GM13977 (cell line): ENCODE measurements at places on chromosomes 3 and 15.

- no peak for DNase-seq
These were observed 344.3 kb downstream of the EDEM1 start for GRCh38 chr3:5531741-5532290.

- DNase-seq, result no peak
These were observed 83.4 kb downstream of the CCK start for GRCh38 chr3:42182555-42182954.

- DNase-seq, result peak; percentile 61
These were observed 34.5 kb upstream of the CHST2 start for GRCh38 chr3:143084856-143085731.

GRCh38 chr15:89116404-89116803 lies 28.1 kb downstream of the ABHD2 start:
- DNase-seq, result no peak

DNA sequence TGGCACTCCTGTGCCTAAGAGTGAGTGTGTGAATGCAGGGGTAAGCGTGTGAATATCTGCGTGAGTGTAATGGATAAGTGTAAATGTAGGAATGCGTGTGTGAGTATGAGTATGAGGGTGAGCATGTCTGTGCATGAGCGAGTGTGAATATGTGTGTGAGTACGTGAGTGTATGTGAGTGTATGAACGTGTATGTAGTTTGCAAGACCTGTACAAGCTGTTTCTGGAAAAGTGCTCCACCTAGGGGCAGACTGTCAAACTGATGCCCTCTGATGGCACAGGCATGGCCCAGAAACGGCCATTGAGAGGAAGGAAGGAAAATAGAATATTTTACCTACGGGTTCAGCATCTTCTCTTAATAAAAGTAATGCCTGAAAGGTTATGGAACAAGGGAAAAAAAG lies 24.4 kb upstream of the FRMD4B start:
- peak; percentile 58 for DNase-seq

DNA sequence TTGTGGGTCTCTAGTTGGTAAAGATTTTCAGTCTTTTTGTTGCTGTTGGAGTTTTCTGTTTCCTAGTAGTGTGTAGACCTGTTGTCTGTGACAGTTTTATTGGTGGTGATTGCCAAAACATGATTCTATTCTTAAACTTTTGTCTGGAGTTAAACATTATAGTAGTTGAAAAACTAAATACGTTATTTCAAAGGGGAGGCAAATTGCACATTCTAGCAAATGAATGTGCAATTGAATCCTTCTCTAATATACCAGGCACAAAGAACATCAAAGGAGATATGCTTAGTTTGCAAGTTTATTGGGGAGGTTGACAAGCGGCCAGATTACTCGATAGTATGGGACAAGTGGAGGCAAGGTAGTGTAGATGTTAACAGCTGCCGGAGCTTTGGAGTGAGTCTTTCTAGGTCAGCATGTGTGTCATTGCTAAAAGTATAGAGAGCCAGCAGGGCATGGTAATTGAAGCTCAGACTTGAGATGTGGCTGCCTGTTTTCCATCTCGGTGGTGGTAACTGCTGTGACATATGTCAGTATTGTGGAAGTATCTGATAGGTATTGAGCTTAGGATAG lies 20.6 kb downstream of the CHD2 start:
- DNase-seq, result no peak

- DNase-seq, result peak; percentile 74
These were observed 21.8 kb downstream of the MAP2K5 start for GRCh38 chr15:67564021-67564967.

DNA sequence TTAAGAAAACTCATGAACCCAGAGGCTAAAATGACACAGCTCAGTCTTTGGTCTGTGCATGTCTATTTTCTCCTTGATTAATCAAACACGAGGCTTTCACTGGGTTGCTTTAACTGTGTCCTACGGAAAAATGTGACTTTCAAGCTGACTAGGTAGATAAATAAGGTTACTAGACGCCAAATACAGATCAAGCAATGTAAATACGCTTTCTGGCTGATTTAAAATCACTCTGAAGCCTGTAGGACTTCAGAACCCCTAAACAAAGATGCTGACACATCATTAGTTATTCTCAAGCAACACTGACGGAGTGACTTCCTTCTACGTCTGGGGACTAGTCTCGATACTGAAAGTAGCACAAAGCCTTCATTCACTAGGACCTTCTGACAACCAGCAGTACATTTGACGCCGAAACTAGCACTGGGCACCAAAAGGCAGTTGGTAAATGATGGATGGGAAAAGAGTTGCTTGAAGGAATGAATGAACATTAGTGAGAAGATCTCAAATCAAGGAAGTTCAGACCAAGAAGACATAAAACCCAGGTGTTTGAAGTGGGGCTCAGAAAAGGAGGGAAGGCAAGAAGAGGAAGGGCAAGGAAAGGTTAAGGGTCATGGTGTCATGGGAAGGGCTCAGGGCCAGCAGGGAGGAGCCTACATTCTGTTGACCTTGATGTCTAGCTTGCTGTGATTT lies 67.1 kb upstream of the CDV3 start:
- peak; percentile 67 for DNase-seq

DNA sequence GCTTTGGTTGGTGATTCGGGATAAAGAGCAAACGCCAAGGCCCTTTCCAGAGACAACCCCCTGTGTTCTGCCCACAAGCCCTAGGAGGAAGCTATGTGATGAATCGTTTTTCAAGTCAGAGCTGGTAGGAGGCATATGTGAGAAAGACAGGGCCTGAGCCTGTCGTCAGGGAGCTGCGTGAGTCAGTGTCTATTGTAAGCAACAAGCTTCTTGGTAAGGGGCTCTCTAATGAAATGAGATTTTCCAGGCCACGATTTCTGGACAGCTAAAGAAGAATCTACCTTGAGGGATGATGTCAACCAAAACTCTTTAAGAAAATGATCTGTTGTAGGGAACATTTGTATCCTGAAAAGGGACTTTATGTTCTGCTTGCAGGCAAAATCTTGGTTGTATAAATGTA lies 318.9 kb upstream of the IL12A start:
- DNase-seq, result no peak

DNA sequence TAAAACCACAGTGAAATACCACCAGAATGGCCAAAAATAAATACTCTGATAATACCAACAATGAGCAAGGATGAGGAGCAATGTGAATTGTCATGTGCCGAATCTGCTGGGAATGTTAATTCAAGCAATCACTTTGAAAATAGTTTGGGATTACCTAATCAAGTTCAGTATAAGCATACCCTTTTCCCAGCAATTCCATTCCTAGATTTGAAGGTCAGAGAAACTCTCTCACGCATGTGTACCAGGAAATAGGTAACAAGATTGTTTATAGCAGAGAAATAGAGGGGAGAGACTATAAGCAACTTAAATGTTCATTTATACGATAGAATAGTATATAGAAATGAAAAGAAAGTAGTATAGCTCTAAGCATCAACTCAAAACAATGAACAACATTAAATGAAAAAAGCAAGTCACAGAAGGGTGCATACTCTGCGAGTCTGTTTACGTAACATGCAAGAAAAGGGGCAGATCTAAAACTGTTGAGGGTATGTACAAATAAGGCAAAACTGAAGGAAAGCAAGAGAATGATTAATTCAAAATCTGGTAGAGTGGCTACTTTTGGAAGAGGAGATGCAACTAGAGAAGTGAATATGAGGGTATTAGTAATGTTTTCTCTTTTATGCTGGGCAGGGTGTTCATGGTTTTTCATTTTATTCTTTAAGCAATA lies 27.4 kb downstream of the TMOD3 start:
- no peak for DNase-seq

DNA sequence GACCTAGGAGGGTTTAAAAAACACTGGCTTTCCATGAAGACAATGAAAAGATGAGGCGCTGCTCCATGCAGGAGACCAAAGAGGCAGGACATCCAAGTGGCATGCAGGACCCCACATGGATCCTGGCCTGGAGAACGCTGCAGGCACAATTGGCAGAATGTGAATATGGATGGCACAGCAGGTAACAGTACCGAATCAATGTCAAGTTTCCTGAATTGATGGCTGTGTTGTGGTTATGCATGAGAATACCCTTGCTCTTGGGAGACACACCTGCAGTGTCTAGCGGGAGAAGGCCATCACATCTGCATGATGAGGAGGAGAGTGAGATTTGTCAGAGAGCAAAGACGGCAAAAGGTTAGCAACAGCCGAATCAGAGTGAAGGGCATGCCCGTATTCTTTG lies 74.3 kb upstream of the SEC13 start:
- DNase-seq, result no peak

- DNase-seq, result no peak
These were observed 331.5 kb upstream of the SLCO3A1 start for GRCh38 chr15:91521996-91522395.

- no peak for DNase-seq
These were observed 1.6 kb upstream of the FHIT start for GRCh38 chr3:61252836-61253235.

DNA sequence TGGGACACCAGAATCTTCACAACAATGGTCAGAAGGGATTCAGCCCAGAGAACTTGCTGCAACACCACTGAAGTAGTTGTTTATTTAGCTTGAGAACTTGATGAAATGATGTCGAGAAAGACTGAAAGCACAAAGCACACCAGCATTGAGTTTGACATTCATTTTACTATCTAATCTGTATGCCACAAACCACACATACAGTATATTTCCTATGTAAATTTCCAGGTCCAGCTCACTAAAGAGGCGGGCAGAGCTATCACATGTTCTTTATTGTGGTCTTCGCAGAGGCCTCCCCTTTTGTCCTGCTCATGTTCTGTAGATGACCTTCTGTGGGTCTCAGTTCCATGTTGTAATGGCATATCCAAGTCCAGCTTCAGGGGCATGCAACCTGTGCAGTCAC lies 10.4 kb upstream of the FMN1 start:
- no peak for DNase-seq

GRCh38 chr3:61961900-61962299 lies 400.5 kb downstream of the PTPRG start:
- DNase-seq, result no peak

DNA sequence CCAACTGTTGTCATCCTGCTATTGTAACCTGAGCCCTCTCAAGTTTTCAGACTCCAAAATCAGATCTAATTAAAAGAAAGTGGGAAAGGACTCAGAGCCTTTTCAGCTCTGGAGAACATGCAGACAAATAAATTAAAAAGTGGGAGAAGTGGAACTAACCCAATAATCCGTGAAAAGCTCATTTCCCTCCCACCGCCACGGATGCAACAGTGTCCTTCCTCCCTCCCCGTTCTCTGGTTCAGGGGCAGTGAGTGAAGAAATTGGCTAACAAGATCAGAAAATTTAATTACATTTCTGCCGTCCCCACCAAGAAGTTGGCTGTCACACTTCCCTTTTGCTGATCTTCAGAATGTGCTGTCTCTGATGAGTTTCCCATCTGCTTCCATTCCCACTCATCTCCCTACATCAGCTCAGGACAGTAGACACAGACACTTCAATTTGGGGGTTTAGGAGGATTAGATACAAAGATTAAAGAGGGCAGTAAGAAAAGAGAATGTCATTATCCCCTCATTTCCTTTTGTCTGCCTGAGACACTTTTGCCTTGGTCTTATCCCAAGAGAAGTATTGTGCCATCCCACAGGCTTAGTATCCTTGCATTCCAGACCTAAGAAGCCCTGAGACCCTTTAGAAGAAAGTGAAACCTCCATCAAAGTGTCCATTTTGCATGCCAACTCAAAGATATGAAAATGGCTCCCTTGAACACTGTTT lies 335.7 kb upstream of the PPP2R3A start:
- no peak for DNase-seq

DNA sequence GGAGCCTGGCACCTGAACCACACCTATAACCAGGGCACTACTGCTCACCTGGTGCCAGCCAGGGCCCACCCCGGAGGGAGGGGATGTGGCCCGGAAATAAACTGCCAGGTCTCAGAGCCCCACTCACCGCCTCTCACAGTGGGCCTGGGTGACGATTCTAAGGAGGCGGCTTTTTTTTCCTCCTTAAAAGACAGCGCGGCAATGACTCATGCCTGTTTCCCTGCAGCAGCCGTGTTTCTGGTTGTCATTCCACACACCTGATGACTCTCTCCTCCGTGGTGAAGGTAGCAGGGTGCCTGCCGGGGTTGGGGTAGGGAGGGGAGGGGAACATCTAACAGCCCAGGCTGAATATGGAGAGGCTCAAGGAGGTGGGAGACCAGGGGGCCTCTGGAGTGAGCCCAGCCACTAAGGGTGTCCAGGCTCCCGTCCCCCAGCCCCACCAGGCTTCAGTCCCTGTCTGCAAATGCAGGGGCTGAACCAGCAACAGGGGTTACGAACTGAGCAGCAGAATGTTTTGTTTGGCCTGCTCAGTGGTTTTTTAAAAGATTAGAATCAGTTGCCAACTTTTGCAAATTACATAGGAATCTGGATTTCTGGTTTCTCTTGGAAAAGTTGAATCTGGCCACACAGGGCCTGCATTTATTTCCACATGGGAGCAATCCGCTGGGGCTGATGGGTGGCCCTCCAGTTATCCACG lies 127.3 kb upstream of the LINGO1 start:
- DNase-seq, result no peak

DNA sequence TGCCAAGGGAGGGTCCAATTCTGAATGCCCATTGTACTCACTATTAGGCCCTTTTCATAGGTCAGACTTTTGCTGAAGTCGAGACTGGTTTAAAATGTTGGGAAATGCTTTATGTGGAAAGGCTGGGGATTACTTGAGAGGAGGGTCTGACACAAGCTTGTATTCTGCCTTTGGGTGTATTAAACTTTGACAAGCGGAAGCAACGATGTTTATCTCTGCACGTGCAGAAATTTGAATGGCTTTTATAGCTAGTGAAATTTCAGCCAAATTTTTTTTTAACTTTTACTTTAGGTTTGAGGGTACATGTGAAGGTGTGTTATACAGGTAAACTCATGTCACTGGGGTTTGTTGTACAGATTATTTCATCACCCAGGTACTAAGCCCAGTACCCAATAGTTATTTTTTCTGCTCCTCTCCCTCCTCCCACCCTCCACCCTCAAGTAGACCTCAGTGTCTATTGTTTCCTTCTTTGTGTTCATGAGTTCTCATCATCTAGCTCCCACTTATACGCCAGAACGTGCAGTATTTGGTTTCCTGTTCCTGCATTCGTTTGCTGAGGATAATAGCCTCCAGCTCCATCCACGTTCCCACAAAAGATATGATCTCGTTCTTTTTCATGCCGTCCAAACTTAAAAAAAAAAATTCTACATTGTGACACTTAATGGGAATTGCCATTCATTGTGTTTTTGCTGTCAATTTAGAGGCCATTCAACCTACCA lies 223.0 kb upstream of the BHLHE40 start:
- no peak for DNase-seq

- no peak for DNase-seq
These were observed 1113.2 kb downstream of the IGSF11 start for GRCh38 chr3:117921411-117921810.

DNA sequence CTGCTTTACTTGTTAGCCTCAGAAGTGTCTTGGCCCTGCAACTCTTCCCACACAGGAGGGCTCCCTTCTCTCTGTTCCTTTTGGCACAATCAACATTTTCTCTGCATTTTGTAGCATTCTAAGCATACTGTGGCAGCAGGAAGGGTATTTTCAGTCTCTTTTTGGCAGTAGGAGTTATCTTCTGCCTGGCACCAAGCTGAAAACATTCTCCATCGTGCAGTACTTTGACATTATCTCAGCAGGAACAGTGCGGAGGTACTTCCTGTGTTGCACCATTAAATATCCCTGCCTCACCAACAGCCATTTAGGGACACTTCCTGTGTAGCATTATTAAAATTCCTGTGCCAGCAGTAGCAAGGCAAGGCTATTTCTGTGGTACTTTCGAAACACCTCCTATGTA lies 233.2 kb upstream of the SEMA6D start:
- DNase-seq, result no peak

- DNase-seq, result no peak
These were observed 192.2 kb upstream of the TPM1 start for GRCh38 chr15:62850318-62850717.
